ENCODE measurements at places on chromosomes 13 and 19.

- DNase-seq, result no peak
These were observed 38.7 kb downstream of the BRCA2 start for GRCh38 chr13:32354040-32354439.

- DNase-seq, result no peak
These were observed 68.1 kb upstream of the SLC10A2 start for GRCh38 chr13:103134271-103134670.

- DNase-seq, result no peak
These were observed 9.2 kb downstream of the TMED1 start for GRCh38 chr19:10826846-10827245.

GRCh38 chr19:291006-291521 lies at the start of gene PLPP2:
Gene PLPP2, minus strand, starts transcription at chr19:291403. Its CDS starts 67 bp downstream, at chr19:291336.
- DNase-seq, result peak; percentile 37

GRCh38 chr13:113862191-113862930 lies 1.5 kb downstream of the GAS6 start:
- DNase-seq, result peak; percentile 19

GRCh38 chr19:14118165-14119051 lies 846 bp upstream of the PRKACA start:
- no peak for DNase-seq

GRCh38 chr13:32917504-32917903 lies 98.7 kb upstream of the KL start:
- DNase-seq, result no peak

DNA sequence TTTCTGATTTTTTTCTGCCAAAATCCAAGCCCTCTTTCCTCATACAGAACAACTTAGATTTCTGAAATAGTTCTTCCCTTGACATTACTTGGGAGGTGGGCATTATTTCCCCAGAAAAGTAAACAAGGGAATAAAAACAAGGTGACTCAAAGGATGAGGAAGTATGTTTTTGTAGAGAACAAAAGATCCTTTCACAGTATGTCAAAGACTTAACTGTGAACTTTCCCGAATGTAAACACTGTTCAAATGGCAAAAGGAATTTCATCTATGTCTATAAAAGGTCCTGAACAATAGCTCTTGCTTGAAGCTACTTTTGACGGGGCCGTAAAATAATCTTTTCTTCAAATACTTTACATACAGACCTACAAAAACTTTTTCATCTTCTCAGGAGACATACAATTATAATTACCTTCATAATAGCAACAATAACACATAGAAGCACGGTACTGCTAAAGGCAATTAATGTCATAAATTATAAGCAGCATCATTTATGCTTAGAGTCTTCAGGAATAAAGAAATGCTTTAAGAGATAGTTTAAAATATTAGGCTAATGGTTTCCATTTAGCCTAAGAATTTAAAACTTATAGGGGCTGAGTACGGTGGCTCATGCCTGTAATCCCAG lies 191.1 kb downstream of the RGCC start:
- peak; percentile 5 for DNase-seq

DNA sequence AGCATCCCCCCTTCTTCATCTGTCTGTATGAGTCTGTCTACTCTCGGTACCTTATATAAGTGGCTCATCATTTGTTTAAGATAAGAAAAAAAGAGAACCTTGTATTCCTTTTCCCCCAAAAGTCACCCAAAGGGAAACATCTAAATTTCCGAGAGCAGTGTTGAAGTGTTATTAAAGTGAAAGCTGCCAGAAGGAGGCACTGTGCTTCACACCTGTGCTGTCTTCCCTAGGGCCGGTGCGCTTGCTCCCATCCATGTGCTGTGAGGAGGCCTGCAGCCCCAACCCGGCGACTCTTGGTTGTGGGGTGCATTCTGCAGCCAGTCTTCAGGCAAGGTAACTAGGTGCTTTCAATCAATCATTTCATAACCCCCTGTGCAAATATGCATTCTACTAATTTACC lies 97.5 kb downstream of the TNFRSF19 start:
- DNase-seq, result no peak

DNA sequence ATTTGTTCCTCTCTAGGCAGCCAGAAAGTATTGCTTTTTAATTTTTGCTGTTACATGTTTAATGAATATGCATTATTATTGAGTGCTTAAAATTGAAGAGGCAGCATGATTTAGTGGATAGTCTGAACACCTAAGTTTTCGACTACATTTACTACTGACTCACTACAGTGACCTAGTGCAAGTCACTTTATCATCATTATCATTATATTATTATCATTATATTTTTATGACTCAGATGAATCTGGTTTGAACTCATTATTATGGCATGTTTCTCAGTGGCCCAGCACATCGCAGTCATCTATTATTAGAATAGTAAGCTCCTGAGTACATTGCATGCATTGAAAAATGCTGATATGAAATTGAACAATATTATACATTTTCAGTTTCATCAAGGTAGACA lies 351.2 kb upstream of the PRR20A start:
- no peak for DNase-seq

DNA sequence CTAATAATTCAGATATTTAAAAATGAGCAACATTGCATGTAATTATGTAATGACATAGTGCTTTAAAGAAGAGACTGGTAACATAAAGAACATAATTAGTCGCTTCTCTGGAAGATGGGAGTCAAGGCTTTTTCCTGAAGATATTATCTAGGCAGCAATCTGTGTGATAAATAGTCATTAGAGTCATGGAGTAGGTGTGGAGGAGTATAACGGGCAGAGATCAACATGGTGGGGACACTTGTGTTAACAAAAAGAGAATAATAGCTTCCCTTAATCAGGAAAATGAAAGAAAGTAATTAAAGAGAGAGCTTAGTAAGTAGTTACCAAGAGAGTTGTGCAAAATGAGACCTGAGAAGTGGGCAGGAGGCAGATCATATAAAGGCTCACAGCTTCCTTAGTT lies 1417.1 kb upstream of the ATXN8OS start:
- DNase-seq, result no peak

GRCh38 chr19:51296336-51297093 lies 14.9 kb upstream of the IGLON5 start:
- DNase-seq, result no peak

DNA sequence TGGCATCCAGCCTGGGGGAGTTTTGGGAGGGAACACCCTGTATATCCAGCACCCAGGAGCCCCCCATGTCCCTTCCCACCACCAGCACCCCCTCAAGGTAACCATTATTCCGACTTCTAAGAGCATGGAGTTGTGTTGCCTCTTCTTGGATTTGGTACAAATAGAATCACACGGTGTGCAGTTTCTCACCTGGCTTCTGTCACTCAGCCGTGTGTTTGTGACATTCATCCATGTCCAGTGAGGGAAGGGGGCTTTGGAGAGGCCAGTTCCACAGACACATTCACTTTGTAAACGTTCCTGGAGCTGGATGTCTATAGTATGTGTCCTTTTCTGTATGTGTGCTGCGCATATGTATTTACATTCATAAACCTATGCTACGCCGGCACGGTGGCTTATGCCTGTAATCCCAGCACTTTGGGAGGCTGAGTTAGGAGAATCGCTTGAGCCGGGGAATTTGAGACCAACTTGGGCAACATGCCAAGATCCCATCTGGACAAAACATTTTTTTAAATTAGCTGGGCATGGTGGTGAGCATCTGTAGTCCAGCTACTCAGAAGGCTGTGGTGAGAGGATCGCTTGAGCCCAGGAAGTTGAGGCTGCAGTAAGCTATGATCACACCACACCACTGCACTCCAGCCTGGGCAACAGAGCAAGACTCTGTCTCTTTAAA lies 36.6 kb downstream of the MYH14 start:
- no peak for DNase-seq

DNA sequence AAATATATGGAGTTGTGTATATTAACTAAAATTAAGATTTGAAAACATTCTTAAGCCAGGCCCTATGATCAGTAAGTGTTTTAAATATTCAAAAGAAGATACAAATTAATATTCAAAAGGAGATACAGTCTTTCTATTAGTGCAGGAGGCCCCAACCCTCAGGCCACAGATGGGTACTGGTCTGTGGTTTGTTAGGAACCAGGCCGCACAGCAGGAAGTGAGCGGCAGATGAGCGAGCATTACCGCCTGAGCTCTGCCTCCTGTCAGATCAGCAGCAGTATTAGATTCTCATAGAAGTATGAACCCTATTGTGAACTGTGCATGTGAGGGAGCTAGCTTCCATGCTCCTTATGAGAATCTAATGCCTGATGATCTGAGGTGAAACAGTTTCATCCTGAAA lies 232.9 kb downstream of the FOXO1 start:
- DNase-seq, result no peak

DNA sequence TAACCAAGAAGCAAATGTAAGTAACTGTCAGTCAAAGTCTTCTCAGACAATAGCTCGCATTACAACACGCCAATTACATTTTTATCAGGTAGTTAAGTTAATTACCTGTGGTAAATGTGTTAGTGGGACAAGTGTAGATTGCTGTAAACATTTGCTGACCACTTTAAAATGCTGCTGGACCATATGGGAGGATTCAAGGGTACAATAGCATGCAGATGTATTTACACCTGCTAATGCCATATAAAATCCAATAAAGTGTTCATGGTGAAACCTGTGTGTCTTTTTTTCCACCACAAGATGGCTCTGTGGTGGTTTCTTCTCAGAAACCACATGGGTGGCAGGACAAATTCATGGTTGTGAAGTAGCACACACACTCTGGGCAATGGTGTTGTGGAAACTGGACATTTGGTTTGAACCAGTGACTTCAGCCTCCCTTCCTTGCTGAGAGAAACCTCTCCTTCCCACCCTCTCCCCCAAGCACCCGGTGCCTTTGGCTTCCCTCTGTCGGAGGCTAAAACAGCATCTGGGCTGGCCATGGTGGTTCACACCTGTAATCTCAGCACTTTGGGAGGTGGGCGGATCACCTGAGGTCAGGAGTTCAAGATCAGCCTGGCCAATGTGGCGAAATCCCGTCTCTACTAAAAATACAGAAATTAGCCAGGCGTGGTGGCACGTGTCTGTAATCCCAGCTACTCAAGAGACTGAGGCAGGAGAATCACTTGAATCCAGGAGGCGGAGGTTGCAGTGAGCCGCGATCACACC lies 18.1 kb upstream of the GTF3A start:
- peak; percentile 32 for DNase-seq

DNA sequence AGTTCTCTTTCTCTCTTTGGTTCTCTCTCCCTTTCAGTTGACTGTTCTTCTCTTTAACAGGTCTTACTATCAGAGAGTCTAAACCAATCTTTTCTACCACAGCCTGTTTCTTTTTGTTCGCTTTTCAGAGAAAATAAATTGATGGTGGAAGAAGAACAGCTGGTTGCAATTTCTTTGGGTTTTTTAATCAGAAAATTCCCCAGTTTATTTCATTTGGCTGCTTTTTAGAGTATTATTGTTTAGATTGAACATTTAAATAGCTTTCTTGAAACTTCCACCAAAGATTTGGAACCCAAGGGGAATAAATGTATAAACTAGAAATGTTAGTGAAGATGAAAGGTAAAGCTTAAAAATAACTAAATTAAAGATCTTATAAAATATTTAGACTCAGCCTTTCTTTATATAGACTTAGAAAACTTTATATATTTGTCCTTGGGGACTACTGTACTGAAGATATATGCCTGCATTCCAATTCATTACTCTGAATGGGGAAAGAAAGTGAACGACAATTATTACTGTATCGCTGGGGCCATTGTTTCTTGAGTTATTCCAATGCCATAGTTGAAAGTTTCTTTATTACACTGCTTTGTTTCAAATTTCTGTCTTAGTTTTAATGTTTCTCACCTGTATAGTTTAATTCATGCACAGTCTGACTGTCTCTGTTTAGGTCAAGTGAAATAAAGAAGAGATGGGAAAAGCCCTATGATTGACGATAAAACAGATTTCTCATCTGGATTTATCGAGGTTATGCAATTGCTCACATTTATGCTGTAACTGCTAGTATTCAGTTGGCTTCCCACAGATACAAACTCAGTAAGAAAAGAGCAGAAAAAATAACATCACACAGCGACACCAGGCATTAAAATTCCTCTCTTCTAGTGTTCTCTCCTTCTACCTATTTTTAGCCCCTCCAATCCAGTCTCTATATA lies 169.4 kb upstream of the CSNK1A1L start:
- no peak for DNase-seq

- no peak for DNase-seq
These were observed 10.5 kb upstream of the PRR19 start for GRCh38 chr19:42291435-42291810.

DNA sequence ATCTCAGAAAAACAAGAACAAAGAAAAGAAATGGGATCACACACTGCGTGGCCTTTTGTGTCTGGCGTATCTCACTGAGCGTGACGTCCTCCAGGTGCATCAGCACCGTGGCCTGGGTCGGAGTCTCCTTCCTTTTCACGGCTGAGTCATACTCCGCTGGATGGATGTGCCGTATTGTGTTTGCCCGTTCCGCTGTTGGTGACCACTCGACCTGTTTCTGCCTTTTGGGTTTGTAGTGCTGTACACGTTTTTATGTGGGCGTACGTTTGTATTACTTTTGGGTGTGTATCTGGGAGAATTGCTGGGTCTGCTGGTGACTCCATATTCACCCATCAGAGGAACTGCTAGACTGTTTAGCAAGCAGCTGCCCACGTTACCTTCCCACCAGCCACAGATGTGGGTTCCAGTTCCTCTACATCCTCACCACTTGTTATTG lies 11.4 kb downstream of the ARID3A start:
- no peak for DNase-seq

DNA sequence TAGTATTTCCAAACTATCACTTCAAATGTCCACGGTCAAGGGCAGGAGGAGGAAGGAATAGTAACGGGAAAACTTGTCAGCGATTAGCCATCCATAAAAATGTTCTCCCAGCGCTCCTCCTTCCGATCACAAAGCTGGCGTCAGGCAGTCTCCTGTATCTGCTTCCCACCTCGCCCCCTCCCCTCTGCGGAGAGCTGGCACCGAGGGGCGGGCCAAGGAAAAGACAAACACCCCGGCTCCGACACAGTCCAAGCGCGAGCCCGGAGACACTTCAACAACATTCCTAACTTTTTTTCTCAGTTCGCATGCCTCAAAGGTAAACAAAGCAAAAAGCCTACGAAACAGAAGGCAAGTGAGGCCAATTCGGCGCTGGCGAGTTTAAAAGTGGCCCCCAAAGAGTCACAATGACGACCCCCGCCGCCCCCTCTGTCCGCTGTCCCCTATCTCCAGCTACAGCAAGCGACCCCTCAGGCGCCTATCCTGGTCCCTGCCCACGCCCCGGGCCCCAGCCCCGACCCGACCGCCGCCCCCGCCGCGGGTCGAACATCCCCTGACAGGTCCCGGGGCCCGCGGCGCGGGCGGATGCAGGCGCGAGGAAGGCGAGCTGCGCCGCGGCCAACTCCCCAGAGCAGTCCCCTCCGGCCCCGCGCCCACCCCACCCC lies 736 bp downstream of the SMAD9 start:
- peak; percentile 12 for DNase-seq

GRCh38 chr19:22427960-22428913 lies 6.1 kb upstream of the ZNF98 start:
- DNase-seq, result no peak

GRCh38 chr19:31253526-31254179 lies 95.6 kb downstream of the TSHZ3 start:
- no peak for DNase-seq

DNA sequence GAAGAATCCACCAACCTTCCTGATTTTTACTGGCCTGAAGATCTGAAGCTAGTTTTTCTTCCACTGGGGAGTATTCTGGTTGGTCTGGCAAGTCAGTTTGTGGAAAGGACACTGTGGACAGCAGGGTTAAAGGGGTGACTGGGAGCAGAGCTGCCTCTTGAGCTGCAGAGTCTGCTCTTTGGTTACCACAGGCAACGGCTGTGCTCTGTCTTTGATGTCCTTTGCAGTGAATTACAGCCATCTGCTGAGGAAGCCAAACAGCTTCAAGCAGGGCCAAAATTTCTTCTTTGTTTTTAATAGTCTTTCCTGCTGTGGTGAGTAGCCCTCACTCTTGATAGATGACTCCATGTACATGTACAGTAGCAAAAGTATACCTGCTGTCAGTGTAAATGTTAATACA lies 75.7 kb downstream of the ZNF100 start:
- DNase-seq, result no peak

Data from HTR-8/SVneo (cell line).